SK-N-SH treated with all-trans-retinoic acid at 6 μM for 48 hours (cell line): ENCODE measurements at places on chromosomes 4 and X.
A peak's percentile ranks its signal among the peaks of the same experiment; 100 is the strongest.

GRCh38 chr4:125314676-125315575 is at the start of gene FAT4:
Gene FAT4, plus strand, starts transcription at chr4:125314955. Its CDS starts 1,457 bp downstream, at chr4:125316412.
- ATAC-seq, result peak; percentile 90

GRCh38 chr4:184382189-184382846 is 92.0 kb downstream of the IRF2 start:
- no peak for ATAC-seq

DNA sequence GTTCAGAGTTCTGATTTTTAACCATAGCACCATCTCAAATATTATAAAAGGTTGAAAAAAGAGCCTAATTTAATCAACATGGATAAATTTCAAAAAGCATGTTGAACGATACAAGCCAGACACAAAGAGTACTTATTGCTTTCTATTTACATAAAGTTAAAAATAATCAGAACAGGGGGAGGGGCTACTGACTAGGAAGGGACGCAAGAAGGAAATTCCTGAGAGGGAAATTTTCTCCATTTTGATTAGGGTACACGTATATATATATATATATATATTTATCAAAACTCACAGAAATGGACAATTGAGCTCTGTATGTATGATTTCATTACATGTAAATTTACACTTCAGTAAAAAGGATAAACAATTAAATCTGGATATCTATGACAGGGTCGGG is 482 bp upstream of the MBTPS2 start:
- peak; percentile 10; the same call in 2 of the 3 replicates for ATAC-seq

GRCh38 chr4:23706972-23707651 is 182.7 kb downstream of the PPARGC1A start:
- no peak for ATAC-seq

GRCh38 chr4:140025470-140025869 is 128.5 kb downstream of the MAML3 start:
- no peak for ATAC-seq

DNA sequence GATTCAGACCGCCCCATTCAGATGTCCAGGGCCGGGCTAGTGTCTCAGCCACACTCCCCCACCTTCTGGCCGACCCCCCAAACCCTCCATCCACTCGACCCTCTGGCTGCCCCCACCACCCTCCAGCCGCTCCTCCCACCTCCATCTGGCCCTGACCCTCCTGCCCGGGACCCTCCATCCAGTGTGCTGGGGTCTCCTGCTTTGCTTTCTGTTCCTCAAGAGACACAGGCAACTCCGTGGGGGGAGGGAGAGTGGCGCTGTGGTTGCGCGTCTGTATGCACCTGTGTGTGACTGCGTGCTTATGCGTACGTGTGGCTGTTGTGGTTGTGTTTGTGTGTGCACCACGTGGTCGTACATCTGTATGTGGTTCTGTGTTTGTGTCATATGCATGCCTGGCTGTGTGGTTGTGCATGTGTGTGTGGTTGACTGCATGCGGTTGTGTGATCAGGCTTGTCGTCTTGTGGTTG is 33.3 kb downstream of the CPLX1 start:
- ATAC-seq, result no peak

DNA sequence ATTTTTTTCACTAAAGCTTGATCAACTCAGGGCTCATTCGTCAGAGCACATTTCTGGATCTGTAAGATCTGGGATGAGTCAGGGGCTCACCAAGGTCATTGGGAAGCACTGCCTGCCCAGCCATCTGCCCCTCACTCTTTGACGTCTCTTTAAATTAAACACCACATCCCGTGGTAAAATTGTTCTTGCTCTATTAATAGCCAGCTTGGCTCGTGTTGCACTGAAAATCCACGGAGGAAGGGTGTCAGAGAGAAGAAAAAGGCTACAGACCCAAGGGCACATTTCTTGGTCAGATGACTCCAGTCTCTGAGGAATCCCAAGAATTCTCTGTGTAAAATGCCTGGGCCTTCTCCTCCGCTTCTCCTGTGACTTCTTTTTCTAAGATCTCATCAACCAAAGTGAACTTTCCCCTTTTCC is 45.7 kb upstream of the GATB start:
- ATAC-seq, result peak; percentile 85

DNA sequence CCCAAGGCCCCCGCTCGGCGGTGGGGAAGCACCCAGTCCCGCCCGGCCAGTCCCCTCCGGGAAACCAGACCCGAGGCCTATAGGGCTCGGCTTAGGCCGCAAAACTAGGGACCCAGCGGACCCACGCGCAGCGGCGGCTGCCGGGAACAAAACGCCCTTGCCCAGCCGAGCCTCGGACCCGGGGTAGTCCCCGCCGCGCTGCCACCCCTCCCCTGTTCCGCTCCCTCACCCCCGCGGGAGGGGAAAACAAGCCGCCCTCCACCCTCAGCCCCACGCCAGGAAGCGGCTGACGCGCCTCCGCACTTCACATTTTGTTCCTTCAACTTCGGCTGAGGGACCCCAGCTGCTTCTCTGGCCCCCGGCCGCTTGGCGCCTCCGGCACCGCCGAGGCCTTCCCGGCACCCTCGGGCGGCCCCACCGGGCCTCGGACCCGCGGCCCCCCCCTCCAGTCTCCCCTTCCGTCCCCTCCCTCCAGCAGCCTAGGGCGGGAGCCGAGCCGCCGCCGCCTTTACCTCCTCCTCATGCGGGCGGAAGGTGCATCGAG is 694 bp downstream of the PDS5A start:
- ATAC-seq, result peak; percentile 46

DNA sequence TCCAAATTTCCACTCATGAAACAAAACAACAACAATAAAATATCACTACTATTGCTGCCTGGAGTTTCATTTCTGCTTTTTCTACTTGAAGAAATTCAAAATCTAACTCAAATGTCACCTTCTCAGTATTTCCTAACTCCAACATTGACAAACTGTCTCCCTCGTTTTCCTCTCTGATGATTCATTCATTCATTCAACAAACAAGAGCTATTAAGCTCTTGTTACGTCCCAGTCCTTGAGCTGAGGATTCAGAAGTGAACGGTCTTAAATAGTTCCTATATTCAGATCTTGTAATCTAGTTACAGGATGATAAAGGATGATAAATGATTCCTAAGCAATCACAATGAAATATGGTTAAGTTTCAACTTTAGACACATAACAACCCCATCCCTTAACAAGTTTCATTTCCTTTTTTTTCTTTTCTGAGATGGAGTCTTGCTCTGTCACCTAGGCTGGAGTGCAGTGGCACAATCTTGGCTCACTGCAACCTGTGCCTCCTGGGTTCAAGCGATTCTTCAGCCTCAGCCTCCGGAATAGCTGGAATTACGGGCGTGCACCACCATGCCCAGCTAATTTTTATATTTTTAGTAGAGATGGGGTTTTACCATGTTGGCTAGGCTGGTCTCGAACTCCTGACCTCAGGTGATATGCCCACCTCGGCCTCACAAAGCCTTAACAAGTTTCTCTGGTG is 1.7 kb downstream of the SLC9B2 start:
- ATAC-seq, result no peak

GRCh38 chrX:153828723-153829548 is 1.4 kb downstream of the PDZD4 start:
- peak; percentile 20; the same call in 2 of the 3 replicates for ATAC-seq

- ATAC-seq, result no peak
These were observed 3.1 kb downstream of the IDUA start for GRCh38 chr4:989722-990471.

DNA sequence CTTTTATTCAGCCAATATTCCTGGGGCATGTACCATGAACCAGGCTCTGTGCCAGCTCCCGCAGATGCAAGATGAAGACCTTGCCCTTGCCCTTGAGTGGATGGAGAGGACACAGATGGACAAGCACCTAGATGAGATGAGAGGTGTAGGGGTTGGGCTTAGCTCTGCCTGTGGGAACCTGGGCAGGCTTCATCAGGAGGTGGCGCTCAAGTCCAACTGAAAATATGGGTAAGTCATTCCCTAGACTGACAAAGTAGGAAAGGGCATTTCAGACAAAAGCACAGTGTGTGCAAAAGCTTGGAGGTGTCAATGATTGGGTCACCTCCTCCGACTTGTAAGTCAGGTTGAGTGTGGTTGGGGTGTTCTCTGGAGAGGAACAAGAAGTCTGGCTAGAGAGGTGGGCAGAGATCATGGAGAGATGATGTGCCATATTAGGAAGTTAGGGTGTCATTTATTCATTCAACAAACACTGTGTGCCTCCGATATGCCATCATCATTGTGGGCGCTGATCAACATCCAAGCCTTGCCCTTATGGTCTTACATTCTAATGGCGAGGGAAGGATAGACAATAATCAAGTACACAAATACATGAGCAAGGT is 64.6 kb downstream of the ANAPC4 start:
- peak; percentile 91 for ATAC-seq

DNA sequence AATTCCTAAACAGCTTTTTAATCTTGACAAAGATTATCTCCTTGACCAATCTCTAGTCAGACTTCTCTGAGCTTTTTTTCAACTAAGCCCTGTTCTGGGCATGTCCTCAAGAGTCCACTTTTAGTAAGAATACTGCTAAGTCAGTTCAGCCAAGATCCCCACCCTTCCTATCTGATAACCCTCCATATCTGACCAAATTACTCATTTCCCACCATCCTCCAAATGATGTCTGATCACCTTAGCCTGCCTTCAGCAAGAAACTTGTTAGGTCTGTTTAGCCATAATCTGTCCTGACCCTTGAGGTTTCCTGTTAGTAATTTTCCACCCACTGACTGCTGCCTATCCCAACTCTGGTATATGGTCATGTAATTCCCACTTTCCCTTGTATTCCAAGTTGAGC is 65.2 kb downstream of the FAM13A start:
- ATAC-seq, result no peak

DNA sequence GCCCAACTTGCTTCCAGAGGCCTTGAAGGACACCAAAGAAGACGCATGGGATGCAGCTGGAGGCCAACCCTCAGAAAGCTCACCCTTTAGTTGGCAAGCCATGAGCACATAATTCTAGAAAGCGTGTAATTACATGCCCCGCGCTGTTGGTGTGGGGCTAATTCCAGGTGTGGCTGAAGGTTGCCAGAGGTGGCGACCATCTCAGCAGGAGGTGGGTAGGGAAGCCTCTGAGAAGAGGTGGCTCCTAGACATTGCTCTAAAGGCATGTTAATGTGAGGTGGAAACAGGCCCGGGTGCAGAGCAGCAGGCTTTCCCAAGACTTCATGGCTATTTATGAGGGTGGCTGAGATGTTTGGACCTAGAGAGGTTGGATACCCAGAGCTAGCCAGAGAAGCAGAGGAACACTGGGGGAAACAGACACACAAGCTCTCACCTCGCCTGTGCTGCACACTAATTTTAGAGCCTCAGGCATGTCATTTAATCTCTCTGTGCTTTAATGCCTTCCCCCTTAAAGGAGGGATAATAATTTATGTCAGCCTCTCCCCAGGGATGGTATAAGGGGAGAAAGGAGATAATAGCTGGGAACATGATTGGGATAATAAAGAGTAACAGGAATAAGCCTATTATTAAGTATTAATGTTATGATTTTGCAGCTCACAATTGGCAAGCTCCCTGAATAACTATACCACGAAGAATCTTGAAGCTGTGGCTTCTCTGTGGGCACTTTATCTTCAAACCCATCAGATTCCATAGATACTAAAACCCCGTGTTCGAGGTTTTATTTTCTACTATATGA is 60.0 kb upstream of the HELT start:
- ATAC-seq, result no peak

DNA sequence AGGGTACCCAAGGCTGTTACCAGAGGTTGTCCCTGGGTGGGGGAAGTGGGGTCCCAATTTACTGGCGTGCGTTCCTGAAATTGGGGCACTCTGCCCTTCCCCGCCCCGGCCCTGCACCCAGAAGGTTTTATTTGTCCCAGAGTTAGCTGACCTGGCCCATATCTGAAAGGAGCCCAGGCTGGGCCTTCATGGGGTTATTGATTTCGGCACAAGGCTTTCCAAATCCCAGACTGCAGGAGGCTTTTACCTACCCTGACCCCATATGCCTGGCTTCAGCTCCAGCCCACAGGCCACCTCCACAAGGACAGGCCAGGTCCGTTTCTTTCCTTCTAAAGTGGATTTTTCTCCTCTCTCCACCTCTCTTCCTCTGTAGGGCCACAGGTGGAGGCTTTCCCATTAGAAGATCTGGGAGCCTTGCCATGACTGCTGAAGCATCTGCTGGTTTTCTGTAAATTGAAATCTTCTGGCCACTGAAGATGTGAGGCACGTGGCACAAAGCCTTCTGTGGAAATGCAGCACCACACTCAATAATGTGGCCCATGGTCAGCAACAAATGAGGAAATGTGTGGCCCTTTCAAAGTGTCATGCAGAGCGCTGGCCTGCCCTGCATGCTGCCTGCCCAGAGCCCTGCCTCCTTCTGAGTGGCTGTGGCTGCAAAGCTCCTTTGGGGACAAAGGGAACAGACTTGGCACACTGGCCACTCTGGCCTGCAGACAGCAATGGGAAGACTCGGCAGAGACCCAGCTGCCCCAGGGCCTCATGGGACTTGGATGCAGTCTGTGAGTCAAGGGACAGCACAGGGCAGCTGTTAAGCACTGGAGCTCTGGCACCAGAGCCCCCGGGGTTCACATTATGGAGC is 43.1 kb upstream of the MTM1 start:
- ATAC-seq, result no peak
